ENCODE measurements at places on chromosomes 12 and 14.

DNA sequence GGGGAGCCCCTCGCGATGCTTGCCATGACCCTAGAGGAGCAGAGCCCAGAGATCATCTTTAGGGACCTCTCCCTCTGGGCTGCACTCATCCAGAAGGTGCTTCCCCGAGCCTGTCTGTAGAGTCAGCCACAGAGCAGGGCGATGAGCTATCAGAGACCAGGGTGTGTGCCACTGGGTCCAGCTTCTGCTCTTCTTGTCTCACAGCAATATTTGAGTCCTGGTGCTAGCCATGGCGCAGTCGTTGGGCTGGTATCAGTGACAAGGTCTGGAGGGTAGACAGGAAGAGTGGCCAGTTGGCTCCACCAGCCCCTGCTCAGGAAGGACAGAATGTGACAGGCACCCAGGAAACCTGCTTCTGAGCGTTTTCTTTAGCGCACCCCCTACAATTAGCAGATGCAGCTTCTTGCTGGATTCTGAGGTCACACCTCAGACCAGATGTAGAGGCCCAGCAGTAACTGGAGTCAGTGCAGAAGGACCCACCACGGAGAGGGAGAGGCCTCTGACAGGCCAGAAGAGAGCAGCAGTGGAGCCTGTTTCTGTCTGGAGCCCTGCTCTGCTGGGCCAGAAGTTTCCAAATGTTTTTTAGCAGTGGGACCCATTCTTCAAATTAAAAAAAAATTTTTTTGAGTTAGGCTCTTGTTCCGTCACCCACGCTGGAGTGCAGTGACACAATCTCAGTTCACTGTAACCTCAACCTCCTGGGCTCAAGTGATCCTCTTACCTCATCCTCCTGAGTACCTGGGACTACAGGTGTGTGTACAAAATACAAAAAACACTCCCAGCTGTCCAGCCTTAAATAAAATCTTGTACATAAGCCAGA, 23.7 kb downstream of the ANKRD9 start:
- no peak for DNase-seq

GRCh38 chr12:115088328-115088994, 404.5 kb upstream of the TBX3 start:
- DNase-seq: no peak

- no peak for DNase-seq
These were observed 68.7 kb downstream of the NIN start for GRCh38 chr14:50762001-50762930.

DNA sequence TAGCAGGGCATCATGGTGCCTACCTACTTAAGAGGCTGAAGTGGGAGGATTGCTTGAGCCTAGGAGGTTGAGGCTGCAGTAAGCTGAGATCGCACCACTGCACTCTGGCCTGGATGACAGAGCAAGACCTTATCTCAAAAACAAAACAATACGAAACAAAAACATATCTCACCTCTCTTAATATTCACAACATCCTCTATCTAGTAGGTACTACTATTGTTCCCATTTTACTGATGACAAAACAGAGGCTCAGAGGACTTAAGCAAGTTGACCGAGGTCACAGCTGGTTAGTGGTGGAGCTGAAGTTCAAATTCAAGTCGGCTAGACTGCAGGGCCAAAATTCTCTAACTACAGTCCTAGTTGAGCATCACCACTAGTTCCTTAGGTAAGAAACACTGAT, 172.3 kb upstream of the EEA1 start:
- DNase-seq: no peak

GRCh38 chr12:121358073-121358472, 5.9 kb upstream of the ANAPC5 start:
- no peak for DNase-seq

DNA sequence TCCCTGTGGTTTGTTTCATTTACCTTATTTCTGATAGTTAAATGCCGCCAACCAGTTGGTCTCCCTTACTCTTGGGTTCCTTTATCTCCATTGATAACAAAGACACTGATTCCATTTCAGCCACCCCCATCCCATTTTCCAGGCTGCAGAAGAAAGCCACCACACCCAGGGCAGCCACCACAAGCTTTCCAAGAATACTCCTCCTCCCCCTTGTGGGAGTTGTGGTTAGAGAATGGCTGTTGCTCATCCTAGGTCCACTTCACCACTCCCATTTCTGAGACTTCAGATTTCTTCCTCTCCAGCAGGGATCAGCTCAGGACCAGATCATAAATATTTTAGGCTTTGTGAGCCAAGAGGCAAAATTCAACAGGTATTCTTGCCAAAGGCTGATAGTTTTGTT, 73.9 kb downstream of the ANO4 start:
- no peak for DNase-seq

DNA sequence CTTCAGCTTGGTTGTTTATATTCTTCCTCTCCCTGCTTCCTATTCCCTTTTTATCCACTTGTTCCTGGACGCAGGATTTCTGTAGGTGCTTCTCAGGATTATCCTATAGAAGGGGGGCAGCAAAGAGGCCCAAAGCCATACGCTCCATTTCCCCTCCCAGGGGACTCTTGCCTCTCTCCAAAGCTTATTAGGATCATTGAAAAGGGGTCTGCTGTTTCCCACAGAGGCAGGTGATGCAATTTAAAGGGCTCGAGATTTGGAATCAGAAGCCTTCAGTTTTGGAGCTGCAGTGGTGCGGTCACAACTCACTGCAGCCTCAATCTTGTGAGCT, 31.5 kb upstream of the SYNDIG1L start:
- DNase-seq: no peak

GRCh38 chr14:38080696-38081095, 127.0 kb upstream of the SSTR1 start:
- no peak for DNase-seq

DNA sequence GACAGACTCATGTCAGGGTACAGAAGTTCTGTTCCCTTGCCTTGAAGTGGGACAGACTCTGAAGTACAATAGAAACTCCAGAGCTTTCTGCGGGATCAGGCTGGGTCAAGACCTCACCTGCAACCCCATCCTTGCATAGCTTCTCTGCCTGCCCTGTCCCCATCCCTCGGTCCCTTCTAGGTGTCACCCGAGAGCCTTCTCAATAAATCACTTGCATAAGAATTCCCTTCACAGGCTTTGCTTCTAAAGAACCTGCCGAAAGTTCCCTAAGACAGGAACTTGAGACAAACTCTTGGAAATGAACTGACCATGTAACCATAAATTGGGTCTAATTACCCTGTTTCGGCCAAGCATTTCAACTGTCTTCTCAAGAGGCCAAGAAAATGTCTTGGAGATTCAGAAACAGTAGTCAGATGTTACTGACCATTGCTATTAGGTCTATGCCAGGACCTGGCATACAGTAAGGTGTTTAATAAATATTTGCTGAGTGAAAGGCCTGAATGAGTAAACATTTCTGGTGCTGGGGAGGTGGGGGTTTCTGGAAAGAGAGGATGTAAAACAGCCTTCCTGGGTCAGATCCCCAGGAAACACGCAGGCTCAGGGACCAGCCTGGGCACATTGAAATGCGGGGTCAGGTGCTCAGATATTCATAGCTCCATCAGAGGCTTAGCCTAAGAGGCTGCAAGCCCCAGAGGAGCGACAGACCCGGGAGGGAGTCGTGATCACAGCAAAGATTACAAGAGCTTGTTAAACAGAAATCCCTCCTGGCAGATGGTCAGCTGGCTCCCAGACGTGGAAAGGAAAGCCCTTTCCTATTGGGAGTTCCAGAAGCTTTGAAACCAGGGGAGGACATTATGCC, 226.2 kb upstream of the LHX5 start:
- no peak for DNase-seq

DNA sequence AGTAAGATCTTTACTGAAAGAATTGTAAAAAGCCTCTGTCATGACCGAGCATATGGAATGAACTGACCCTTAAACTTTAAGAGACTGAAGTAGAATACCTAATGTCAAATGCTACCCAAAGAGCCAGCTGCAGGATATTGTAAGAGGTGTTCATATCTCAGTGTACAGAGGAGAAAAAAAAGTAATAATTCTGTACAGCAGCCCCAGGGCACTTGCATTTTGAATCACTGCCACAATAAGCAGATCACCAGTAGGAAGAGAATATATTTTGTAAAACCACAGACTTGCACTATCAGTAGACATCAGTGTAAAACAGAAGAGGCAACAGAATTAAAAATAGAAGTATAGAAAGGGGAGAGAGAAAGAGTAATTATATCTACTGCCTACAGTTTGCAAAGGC, 162.6 kb downstream of the PPFIA2 start:
- DNase-seq: no peak

- DNase-seq: no peak
These were observed 26.8 kb downstream of the AMN start for GRCh38 chr14:102949062-102949800.

- DNase-seq: no peak
These were observed 13.2 kb downstream of the CLBA1 start for GRCh38 chr14:104998801-104999200.

DNA sequence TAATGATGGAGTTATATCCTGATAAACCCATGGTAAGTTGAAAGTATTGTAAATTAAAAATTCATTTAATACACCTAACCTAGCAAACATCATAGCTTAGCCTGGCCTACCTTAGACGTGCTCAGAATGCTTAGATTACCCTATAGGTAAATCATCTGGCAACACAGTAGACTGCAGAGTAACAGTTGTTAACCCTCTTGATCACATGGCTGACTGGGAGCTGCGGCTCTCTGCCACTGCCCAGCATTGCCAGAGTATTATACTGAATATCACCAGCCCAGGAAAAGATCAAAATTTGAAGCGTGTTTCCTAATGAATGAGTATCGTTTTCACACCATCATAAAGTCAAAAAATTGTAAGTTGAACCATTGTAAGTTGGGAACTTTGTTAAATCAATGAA, 17.8 kb upstream of the TMPRSS12 start:
- no peak for DNase-seq

DNA sequence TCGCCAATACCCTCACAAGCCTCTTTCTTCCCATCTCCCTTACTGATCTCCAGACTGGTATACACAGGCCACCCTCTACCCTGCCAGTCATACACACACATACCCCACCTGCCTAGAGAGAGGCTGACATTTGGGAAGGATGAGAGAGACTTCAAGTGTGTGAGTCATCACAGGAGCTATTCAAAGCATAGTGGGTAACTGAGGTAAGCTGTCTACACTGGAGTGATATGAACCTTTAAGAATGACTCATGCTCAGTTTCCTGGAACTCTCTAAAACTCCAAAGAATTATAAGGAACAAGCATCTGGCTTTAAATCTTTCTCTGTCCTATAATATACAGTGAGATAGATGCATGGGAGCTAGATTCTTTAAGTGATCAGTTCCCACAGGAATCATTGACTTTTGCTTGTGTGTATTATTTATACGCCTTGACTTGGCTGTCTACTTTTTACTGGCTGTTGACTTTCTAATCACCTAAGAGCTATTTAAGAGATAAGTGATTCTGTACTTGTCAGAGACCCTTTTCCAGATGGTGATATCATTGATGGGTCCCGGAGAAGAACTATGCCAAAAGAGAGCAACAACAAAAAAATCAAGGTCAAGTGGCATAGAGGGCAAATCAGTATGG, 5.8 kb downstream of the IGF1 start:
- DNase-seq: no peak

DNA sequence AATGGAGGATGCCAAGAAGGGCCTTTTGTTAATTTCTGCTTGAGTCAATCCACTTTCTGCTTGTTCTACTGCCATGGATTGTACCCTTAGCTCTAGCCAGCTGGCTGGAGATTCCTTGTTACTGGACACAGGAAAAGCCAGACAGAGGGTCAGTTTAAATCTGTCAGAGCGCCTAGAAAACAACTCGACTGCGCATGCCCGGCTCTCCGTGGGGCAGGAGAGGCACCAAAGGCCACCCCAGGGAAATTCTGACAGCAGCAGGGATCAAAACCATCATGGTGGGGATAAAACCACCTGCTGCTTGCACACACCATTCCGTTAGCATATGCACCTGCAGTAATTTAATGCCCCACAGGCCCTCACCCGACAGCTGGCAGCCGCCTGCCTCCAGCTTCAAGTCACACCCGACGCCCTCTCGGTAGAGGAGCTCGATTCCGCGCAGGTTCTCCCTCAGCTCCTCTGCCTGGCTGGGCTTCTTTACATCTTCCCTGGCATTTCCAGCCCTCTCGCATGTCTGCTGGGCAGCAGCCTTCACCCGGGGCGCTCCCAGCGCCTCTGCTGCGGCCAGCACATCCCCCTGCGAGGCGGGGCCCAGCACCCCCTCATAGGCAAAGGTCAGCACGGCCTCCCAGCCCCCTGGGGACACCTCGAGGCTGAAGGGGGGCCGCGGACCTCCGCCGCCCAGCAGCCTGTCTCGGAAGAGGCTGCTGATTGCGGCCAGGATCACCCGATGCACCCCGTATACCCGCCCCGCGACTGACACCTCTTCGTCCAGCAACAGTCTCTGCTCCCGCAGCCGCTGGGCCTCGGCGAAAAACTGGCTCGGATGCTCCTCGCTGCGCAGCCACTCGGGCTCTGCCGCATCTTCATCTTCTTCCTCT, 1.0 kb downstream of the KLHL33 start:
- peak; percentile 81 for DNase-seq
